ENCODE measurements at places on chromosomes 2 and 18. TPM values are rescaled to one million over a fixed set of nuclear protein-coding genes. Genes with fewer than 3 reads are reported as not detected.

DNA sequence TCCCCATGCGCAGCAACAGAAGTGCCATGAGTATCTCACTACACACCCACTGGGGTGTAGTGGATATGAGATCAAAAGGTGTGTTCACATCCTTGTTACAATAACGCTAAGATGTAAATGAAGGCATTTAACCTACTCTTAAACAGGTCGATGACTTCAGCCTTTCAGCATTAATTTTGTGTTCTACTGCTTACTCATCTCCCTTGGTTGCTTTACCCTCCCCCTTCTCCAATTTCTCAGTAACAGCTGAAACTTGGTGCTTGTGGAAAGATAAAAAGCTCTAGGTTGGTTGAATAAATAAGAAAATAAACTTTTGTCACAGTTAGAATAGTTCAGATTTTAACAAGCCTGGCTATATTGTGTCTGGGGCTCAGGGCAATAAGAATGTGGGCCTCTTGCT is 147.5 kb upstream of the SESTD1 start:
- H3K27me3 ChIP-seq = peaks cover 9% of the 10 kb centered on the region
- no peak overlapping the region for H3K4me3 ChIP-seq
- no peak overlapping the region for H3K27ac ChIP-seq
- H3K4me1 ChIP-seq = peaks cover 7% of the 10 kb centered on the region

- no peak overlapping the region for H3K27ac ChIP-seq
- DNase-seq = no peak
- no peaks in the 10 kb centered on the region for H3K36me3 ChIP-seq
- H3K27me3 ChIP-seq = no peaks in the 10 kb centered on the region
- H3K4me3 ChIP-seq = no peak overlapping the region
Observed at GRCh38 chr18:22349966-22350365, 67.7 kb downstream of the CTAGE1 start.

- DNase-seq = no peak
- H3K4me3 ChIP-seq = no peak overlapping the region
- H3K27ac ChIP-seq = no peak overlapping the region
- H3K27me3 ChIP-seq = no peaks in the 10 kb centered on the region
Observed at GRCh38 chr2:207920321-207920720, 105.0 kb downstream of the PLEKHM3 start.

GRCh38 chr18:26022585-26022984 is 67.8 kb downstream of the SS18 start:
- no peak overlapping the region for H3K4me3 ChIP-seq
- peaks cover 7% of the 10 kb centered on the region for H3K36me3 ChIP-seq
- no peak for DNase-seq
- no peaks in the 10 kb centered on the region for H3K4me1 ChIP-seq
- no peaks in the 10 kb centered on the region for H3K27me3 ChIP-seq

IL37 gene
- total RNA-seq = not detected

GLB1L gene
- 4.1 TPM for total RNA-seq

LRRTM4 gene
- total RNA-seq = not detected
